ENCODE measurements at places on chromosomes 6 and 20.

GRCh38 chr6:49527320-49527719, 23.1 kb upstream of the C6orf141 start:
- no peak for DNase-seq

GRCh38 chr20:54692168-54692887, 216.9 kb downstream of the DOK5 start:
- no peak for DNase-seq

GRCh38 chr6:44056392-44057237, 70.6 kb downstream of the MRPL14 start:
- DNase-seq, result no peak

DNA sequence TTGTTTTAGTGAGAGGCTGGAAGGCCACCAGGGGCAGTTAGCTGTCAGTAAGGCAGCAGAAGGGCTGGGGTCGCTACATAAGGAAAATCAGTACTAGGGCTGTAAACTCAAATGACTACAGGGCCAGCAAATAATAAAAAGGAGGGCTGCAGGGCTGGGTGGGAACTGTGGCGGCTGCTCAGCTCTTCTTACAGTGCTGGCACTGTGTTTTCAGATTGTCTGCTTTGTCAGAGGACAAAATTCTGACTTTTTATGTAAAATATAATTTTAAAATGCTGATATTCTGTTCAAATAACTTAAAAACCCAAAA, 23.2 kb downstream of the HLA-A start:
- no peak for DNase-seq

DNA sequence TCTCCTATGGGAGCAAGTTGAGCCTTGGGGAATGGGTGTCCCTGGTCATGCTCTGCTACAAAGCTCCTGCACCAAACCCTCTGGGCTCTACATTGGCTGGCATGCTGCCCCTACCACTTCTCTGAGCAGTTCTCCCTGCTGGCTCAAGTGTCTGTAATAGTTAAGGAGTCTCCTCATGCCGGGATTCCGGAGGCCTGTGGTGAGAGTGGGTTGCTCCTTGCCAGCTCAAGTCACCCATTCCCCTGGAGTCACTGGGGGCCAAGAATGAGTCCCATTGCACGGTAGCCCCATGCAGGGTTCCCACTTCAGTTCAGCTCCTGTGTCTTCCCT, 173.9 kb downstream of the PRDM13 start:
- no peak for DNase-seq

DNA sequence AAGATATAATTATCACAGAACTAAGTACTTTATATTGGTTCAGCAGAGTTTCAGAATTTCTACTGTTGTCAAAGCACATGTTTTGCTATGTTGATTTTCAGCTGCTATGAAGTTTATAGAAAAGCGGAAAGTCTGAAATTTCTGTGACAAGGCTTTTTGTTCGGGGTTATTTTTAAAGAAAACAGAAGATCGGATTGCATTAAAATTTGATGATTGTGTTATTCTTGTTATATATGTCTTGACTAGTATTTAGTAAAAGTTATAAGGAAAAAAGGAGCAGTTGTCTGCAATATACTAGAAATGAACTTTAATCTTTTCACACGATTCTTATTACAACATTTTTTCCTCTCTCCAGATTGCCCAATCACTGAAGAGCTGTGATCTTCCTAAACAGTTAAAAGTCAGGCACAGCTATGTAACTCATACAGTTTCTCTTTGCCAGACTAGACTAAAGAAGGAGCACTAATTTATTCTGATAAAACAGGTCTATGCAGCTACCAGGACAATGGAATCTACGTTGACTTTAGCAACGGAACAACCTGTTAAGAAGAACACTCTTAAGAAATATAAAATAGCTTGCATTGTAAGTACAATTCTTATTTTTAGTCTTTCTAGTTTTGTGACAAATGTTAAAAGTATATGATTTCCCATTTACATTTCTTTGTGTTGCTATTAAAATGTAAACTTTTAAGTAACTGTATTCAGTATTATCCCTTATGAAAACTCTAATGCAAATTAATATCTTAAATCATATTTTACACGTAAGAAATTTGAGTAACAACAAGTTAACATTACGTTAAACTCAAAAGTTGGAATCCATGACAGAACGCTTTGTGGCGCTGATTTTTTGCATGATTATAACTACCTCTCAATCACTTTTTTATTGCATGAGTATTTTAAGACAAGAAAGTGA, at the start of gene ENPP3:
Gene ENPP3 (plus strand): TSS at position 423 of the 913 bp plus-strand sequence. CDS start 83 bp downstream, at position 506.
- DNase-seq, result no peak

GRCh38 chr6:135798751-135799515, 52.6 kb upstream of the PDE7B start:
- DNase-seq, result no peak

DNA sequence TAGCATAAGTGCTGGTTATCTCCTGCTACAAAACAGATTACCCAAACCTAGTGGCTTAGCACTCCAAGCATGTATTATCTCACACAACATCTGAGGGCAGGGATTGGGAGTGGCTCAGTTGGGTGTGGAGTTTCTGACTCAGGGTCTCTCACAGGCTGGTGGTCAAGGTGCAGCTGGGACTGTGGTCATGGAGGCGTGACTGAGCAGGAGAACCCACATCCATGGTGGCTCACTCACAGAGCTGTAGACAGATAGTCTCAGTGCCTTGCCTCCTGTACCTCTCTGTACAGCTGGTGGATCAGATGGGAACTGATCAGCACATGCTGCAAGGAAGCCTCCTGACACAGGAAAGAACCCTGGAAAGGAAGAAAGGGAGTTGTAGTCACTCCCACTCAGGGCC, 83.1 kb upstream of the CST7 start:
- DNase-seq, result no peak

GRCh38 chr6:5234874-5235273, 25.9 kb downstream of the LYRM4 start:
- no peak for DNase-seq

GRCh38 chr6:94570581-94570980, 1006.8 kb upstream of the MANEA start:
- no peak for DNase-seq

GRCh38 chr6:153096792-153097191, 34.3 kb downstream of the RGS17 start:
- no peak for DNase-seq

GRCh38 chr6:149016716-149017115, 269.9 kb downstream of the UST start:
- no peak for DNase-seq

- DNase-seq, result no peak
Observed at GRCh38 chr6:13097454-13097853, 230.9 kb downstream of the TBC1D7 start.

GRCh38 chr6:84415517-84415916, 188.1 kb upstream of the CEP162 start:
- no peak for DNase-seq

Data from stimulated activated CD8-positive, alpha-beta memory T cell treated with anti-CD3 and anti-CD28 coated beads, Interleukin-7, amount 100 ng/mL, for 4 hours (primary cell).